ENCODE measurements at places on chromosomes 4 and X.
A peak's percentile ranks its signal among the peaks of the same experiment; 100 is the strongest.

GRCh38 chrX:48003367-48003757 is 427 bp downstream of the ZNF182 start:
- DNase-seq: no peak

DNA sequence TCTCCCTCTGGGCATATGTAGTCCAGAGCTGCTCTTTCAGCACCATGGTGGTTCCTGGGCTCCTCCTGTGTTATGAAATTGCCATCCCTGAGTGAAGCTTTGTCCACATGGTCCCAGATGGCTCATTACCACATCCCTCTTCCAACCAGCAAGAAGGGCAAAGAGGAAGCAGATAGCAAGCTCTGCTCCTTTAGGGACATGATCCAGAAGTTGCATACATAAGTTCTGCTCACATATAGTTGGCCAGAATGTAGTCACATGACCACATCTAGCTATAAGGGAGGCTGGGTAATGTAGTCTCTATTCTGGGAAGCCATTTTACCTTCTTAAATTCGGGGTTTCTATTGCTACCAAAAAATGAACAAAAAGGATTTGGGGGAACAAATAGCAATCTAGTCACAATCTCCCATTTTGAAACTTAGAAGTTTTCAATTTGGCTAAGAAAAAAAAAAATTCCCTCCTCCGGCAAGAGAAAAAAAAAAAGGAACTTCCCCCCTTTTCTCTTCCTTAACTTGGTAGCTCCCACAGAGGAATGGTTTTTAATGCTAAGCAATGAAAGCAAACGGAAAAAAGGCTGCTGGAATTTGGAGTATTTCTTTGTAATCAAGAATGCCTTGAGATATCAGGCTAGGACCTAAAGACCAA is 88.2 kb upstream of the USP9X start:
- DNase-seq: peak; percentile 69

DNA sequence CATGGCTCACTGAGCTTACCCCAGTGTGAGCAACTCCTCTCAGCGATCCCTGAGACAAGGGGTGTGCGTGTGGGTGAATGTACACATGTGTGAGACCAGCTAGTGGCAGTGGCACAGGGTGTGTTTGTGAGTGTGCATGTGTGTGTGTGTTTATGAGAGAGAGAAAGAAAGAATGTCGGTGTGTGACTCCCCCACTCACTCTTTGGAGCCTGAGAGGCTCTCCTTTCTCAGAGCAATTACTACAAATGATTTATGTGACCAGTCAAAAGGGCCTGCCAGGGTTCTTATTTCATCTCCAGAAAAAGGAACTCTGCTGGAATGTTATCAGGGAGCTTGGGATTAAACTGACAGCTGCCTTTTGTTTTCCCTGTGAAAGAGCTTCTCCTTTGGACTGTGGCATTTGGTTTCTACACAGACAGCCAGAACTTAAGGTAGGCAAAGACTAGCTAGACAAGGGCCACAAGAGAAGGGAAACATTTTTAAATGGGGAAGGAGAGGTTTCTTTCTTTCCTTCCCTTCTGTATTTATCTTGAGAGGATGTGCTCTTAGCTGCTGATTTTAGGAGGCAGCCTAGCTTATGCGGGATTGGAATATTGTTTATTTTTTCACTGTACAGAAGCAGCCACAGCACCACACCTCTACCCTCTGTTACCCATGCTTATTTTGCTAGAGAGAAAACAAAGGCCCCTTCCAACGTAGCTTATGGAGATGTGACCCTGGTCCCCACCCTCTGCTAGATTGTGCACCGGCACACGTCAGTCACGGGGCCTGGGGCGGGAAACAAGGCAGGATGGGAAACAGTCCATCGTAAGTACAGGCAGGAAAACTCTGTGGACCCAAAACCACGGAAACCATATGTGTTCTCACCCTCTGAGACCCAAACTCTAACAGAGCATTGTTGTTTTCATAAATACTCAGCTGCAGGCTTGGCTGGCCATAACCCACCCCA is 143.5 kb downstream of the MGST2 start:
- DNase-seq: no peak

DNA sequence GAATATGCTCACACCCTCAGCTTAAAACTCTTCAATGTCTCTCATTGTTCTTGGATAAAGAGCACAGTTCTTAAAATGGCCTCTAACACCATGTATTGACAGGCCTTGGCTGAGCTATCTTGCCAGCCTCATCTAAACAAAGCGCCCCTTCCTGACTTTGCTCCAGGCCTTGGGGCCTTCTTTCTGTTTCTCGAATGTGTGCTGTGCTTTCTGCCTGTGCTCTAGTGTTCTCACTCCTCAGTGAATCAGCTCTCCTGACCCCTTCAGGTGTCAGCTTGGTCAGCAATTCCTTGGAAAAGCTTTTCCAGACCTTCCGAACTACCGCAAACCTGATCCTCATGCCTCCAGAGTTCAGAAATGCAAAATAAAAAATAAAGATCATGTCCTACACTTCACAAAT is 346.3 kb upstream of the FSTL5 start:
- no peak for DNase-seq

DNA sequence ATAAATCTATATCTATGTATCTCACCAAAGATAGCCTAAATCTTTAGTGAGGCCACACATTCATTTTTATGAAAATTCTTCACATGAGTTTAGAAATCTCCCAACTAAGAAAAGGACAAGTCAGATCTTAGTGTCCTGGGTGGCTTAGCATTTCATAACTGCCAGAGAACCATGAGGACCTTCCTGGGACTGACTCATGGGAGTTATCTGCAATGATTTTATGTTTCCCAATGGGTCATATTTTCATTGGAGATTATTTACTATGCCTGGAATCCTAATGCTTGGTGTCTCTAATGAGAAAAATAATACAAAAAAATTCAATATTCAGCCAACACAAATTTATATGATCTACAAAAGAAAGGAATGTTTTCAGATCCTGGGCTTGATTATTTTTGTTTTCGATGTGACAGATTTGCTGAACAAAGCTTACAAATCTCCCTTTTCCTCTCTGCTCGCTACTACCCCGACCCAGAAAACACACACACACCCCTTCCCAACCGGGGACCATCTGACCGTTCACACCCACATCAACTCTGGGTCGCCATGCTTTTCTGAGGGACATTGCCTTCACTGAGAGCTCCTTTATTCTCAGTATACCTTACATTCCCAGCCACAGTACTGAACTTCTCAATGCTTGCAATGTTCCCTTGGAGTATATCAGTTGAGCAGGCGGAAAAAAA is 40.1 kb downstream of the SORBS2 start:
- no peak for DNase-seq

- DNase-seq: peak; percentile 37
Measured at GRCh38 chrX:23194885-23195554, 139.6 kb upstream of the PTCHD1 start.

GRCh38 chrX:145856181-145856580 is 38.6 kb downstream of the SLITRK2 start:
- DNase-seq: no peak

DNA sequence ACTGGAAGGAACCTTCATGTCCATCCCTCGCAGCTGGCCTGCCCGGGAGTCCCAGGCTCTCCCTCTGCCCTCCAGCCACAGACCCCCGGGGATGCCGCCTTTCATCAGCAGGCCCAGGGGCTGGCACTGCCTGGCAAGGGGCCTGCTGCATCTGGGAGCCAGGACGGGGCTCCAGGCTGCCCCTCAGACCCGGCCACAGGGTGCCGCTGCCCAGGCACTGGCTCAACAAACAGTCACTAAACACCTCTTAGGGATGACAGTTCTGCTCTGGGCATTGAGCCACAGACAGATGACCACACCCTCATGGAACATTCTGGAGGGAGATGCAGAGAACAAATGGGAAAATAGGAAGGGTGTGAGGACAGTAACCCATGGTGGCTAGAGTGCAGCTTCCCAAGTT is 109.3 kb downstream of the HMX1 start:
- DNase-seq: no peak

DNA sequence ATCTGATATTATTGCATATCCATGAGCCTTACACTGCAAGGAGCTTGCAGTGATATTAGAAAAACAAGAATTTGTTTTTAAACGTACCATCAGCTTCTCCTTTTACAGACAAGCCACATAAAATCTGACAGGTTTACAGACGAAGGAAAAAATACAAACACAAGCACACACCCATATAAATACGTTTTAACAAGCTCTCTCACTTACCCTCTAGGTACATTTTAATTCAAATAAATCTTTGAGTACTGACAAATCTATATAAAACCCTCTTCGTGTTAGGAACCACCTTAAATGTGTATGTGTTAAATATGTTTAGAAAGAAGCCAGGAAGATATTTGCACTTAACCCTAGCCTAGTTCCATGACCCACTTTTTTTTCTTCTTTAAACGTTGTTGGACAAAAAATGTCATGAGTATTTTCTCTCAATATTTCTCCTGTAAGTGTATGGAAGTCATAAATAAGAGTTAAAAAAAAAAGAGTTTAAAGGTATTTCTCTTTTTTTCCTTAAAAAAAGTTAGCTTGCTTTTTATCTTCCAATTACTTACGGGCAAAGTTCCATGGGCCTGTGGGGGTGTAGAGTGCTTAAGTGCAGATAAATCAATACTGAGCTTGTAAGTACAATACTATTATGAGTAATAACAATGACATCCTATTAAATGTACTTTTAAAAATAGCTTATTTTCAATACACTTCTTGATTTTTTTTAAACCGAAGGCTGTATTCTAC is 1.5 kb downstream of the ARAP2 start:
- DNase-seq: no peak

- DNase-seq: no peak
Measured at GRCh38 chr4:187598196-187598595, 397.4 kb upstream of the ZFP42 start.

DNA sequence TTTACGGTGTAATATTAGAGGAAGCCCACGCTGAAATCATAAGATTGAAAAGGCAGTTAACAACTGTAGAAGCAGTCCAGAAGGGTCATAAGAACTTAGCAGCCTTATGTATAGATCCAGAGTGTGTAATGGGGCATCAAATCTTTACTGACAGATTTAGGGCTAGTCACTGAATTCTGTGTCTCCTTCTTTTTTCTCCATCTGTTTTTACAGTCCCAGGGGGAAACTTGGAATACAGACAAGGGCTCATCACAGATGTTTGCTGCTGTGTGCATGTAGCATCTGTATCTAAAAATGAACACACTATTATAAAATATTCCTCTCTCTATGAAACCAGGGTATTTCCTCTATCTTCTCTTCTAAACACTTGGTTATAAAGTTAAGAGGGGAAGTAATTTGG is 43.9 kb downstream of the CYSLTR1 start:
- DNase-seq: peak; percentile 16

GRCh38 chr4:946103-946450 is 13.8 kb downstream of the TMEM175 start:
- no peak for DNase-seq

- DNase-seq: no peak
Measured at GRCh38 chrX:55874807-55875206, 157.3 kb downstream of the RRAGB start.

GRCh38 chr4:25051534-25051933 is 20.8 kb upstream of the LGI2 start:
- no peak for DNase-seq

- DNase-seq: no peak
Measured at GRCh38 chr4:98689507-98690174, 31.2 kb upstream of the TSPAN5 start.

DNA sequence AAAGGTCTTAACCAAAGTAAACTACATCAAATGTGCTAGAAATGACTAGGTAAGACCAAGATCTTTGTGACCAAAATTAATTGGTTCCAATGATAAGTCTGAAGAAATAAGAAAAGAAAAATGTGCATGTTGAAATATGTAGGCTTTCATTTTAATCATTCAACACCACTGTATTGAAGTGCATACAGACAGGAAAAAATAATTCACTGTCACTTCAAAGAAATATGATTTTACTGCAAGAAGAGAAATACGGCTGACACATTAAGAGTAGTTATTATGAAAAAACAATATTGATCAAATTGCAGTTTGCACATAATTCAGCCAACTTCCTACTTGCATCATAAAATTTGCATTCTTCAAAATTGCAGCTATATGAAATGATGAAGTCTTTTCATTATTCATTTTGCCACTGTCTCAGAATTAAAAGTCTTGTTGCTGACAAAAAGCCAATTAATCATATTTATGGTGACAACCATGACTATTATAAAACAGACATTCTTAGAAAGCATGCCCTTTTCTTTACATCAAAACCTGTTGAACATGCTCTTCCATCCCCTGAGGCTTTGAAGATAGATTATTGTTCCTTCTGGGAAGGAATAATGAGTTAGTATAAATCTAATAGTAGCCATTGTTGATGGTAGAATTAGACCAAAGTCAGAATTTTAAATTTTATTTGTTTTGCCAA is 405.9 kb upstream of the MAD2L1 start:
- DNase-seq: no peak

DNA sequence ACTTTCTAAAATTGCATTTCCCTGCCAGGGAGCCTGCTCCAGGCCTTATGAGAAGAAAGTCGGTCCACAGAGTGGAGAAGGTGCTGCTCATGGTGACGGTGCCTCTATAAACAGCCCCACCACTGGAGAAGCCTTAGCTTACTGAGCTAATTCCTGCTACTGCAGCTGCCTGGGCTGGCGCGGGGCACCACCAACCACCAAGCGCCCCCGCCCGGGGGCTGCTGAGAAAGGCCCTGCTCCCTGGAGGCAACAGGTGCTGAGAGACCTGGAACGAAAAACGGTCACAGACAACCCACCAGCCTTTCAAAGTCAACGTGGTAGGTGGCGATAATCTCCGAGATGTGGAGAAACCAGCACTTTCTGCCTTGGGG is 2.9 kb downstream of the HCFC1 start:
- DNase-seq: no peak

DNA sequence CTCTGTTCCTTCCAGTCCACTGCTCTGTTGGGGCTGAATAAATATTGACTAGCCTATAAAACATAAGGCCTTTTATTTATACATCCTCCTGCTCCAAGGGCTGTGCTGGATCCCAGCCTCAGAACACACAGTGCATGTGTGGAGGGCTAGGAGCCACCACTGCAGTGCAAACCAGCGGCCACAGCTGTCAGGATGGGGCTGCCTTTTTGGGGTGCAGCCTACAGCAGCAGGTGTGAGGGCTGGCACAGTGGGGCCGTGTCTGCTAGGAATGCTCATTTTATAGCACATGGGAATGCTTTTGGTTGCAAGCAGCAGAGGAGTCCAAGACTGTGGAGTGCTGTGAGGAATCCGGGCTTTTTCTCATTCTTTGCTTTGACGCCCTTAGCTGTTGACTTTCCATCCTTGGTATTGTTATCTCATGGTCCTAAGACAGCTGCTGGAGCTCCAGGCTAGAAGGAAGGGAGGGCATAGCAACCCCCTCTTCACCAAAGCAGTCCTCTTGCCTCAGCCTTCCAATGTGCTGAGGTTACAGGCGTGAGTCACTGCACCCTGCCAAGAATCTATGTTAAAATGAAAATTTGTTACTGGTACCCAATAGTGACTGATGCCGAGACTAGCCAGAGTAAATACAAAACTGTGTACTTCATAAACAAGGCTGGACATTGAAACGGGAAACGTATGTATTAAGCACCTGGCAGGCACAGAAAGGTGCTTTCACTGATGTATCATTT is 334.3 kb upstream of the GATB start:
- no peak for DNase-seq

DNA sequence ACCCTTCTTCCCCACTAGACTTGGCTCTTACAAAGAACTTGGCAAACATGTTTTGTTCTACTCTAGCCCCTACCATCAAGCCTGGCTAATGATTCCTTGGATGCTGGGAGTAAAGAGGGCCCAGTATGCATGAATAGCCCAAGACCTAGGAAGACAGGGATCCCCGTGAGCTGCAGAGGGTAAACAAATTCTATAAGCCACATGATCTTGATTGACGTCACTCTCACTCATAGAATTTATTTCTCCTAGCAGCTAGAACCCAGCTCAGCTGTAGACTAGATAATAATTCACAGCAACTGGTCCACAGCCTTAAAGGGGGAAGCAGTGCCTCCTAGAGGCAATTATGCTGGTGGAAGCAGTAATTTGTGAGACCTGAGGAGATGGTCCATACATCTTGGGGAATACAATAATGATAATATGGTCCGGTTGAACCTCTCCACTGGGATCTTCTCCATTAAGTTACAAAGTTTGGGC is 16.1 kb upstream of the USO1 start:
- DNase-seq: no peak
